ENCODE measurements at places on chromosomes 3 and 15. TPM values are rescaled to one million over a fixed set of nuclear protein-coding genes. Genes with fewer than 3 reads are reported as not detected.

The ANKRD63 gene
- total RNA-seq, result 0.49 TPM

The TMEM212 gene
- total RNA-seq, result not detected

The GREM1 gene
- total RNA-seq, result 8.1 TPM

The BRPF1 gene
- total RNA-seq, result 13.5 TPM

Measured in temporal lobe (tissue), 4 donors.